Fibroblast of skin of back (primary cell): ENCODE measurements at places on chromosomes 16 and 17.

DNA sequence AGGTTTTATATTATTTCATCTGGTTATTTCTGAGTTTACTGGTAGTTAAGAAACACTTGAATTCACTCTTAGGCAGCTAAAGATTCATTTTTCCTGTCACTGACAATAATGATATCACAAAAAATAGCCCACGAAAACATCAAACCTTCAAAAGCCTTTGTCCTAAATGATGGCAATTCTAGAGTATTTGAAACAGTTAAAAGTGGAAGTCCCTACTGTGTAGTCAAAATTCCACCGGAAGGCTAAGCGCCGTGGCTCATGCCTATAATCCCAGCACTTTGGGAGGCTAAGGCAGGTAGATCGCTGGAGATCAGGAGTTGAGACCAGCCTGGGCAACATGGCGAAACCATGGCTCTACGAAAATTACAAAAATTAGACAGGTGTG, 103.5 kb downstream of the HIC1 start:
- no peak for DNase-seq

GRCh38 chr17:63579633-63580032, 21.1 kb upstream of the TACO1 start:
- no peak for DNase-seq

GRCh38 chr16:84117494-84117843, 727 bp upstream of the MBTPS1 start:
- DNase-seq = peak; percentile 37

- no peak for DNase-seq
Measured at GRCh38 chr17:41697122-41697962, 8.7 kb downstream of the EIF1 start.

- DNase-seq = no peak
Measured at GRCh38 chr17:55347341-55347740, 74.3 kb downstream of the MMD start.

DNA sequence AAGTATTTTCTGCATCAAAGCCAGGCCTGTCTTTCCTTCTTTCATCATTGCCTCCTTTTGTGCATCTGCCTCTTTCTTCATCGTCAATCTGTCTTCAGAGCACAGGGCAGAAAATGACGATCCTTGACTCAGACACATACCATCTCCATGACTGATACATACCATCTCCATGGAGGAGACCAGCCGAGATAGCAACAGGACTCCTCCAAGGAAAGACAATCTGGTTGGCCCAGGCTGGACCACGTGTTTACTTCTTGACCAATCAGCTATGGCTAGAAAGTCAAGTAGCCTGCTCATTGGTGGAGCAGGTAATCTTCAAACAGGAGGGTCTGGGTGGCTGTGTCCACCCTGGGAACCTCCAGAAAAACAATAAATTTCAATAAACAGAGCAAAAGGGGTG, 164.6 kb downstream of the CPPED1 start:
- DNase-seq = peak; percentile 61

DNA sequence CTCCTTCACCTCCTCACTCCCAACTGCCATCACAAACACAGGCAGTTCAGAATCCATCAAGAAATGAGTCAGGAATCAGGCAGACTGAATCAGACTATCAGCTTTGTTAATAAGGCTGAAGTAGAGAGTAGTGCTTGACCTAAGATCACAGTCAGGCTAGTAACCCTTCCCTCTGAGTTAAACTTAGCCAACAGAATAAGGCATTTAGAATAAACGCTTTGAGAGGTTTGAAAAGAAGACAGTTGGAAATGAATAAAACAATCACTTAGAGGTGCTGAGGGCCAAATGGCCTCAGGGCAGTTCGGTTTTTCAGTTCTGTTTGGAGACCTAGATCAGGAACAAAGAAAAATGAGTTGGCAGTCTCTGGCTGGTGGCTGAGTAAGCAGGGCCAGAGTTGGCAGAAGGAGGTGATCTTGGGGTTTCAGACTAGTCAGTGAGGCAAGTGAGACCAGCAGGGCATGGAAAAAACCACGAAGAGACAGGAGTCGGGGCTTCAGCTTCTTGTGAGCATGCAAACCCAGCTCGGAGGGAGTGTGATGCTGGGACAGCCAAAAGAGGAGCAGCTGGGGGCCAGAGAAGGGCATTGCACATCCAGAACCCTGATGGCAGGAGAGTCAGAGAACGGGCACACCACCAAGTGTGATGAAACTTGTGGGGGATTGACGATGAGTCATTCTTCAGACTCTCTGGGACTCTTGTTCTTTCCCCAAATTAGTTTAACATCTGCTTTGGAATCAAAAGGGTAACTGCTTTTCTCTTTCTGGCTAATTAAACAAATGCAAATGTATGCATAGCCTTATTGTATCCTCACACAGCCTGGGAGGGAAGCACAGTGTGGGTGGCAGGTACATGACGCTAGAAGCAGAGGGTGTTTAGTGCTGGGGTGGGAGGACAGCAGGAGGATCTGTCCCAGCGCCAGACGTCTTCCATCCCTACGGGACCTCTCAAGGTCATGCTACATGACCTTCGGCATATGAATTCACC, 54.8 kb downstream of the SPECC1 start:
- DNase-seq = peak; percentile 74

- DNase-seq = peak; percentile 27
Measured at GRCh38 chr16:84284154-84284722, 10.4 kb upstream of the WFDC1 start.

- DNase-seq = no peak
Measured at GRCh38 chr16:84609563-84610177, 8.2 kb downstream of the COTL1 start.

DNA sequence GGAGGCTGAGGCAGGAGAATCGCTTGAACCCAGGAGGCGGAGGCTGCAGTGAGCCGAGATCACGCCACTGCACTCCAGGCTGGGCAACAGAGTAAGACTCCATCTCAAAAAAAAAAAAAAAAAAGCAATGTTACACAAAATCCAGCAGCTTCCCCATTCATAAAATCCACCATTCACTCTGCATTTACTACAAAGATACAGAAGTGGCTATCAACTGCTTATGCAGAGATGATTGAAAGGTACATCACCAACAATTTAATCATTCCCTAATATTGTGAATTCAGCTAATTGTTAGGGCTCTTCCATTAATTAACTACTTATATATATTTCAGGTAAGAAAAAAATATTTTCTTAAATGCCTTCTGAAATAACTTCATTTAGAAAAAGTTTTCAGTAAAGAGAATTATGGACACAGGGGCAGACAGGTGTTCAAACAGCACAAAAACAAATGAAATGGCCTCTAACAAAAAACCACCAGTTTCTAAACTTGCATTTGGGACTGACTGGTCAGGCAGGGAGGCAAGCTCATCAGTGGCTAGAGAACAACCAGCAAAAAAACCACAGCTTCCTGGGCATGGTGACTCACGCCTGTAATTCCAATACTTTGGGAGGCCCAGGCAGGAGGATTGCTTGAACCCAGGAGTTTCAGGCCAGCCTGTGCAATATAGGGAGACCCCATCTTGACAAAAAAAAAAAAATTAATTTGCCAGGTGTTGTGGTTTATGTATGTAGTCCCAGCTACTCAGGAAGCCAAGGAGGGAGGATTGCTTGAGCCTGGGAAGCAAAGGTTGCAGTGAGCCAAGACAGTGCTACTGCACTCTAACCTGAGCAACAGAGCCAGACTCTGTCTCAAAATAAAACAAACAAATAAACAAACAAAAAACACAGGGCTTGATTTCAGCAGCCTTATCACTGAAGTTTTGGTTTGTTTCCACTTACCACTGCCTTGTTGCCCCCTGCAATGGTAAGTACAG, 26.3 kb downstream of the ERN1 start:
- peak; percentile 40 for DNase-seq

- DNase-seq = peak; percentile 5
Measured at GRCh38 chr17:57461082-57461481, 204.8 kb downstream of the MSI2 start.

GRCh38 chr16:85777583-85778310, 21.6 kb downstream of the EMC8 start:
- peak; percentile 63 for DNase-seq

DNA sequence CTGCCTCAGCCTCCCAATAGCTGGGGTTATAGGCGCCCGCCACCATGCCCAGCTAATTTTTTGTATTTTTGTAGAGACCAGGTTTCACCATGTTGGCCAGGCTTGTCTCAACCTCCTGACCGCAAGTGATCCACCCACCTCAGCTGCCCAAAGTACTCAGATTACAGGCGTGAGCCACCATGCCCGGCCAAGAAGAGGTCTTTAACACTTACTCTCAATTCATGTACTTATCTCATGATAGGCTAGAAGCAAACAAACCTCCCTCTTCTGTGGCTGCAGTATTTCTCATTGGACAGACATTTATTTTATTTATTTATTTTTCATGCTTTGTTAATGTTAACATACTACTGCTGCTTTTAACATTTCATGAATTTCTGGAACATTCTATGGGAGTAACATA, 7.0 kb upstream of the NT5C start:
- DNase-seq = no peak

DNA sequence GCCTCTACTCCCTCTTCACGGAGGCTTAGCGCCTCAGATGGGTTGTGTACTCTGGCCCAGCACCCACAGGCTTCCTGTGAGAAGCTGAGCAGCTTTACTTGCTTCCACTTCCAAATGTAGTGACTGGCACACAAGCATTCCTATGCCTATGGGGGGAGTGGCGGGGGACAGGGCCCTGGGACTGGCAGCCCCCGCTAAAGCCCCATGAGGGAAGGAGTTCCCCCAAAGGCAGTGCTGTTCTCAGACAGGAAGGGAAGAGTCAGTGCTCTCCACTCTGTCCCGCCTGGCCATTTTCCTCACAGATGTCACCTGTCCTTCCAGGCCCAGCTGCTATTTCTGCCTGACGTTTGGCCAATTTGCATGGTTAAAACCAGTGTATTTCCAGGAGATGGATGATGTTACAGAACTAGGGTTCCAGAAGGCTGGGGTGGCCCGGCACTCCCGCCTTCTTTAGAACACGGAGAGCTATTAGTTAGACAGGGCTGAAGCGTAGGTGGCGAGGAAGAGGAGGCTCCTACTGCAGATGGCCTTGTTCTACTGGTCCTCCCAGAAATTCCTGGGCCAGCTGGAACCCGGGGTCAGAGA, 83.9 kb upstream of the FBXO47 start:
- DNase-seq = no peak

GRCh38 chr17:33233811-33234177, 59.3 kb downstream of the ASIC2 start:
- no peak for DNase-seq
